HAP-1 (cell line): ENCODE measurements at places on chromosomes 3 and 15.

- DNase-seq, result no peak
Measured at GRCh38 chr15:85688711-85689110, 106.0 kb downstream of the KLHL25 start.

GRCh38 chr3:136898954-136899353, 36.9 kb downstream of the NCK1 start:
- no peak for DNase-seq

DNA sequence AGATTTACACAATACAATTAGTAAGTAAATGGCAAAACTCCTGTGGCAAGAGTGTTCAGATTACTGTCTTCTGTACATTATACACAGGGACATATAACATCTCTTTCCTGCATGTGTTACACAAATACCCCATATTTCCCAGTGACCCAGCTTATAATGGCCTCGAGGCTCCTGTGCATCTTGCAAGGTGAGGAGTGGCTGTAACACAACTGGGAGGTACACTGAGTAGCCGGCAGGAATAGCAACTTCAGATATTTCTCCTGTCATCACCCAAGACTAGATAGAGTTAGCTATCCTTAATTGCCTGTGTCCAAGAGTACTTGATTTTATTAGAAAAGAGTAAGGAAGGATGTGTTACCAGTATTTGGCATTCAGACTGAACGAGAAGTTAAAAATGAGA, 5.6 kb downstream of the GMPS start:
- no peak for DNase-seq

DNA sequence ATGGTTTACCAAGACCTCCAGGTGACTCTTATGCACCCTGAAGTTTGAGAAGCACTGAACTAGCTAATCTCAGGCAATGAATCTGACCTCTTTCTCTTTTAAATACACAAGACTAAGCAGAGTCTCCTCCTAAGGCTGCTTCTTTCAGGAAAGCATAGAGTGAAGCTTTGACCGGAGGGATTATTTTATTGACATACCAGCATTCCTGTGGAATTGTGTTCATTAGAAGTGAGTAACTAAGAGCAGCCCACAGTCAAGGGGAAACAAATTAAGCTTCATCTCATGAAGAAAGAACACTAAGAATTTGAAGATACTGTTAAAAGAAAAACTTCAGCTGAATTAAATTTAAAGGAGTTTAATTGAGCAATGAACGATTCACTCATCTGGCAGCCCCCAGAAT, 963.5 kb downstream of the NTRK3 start:
- no peak for DNase-seq

- DNase-seq, result no peak
Measured at GRCh38 chr15:64507293-64507802, 47.0 kb downstream of the ZNF609 start.

DNA sequence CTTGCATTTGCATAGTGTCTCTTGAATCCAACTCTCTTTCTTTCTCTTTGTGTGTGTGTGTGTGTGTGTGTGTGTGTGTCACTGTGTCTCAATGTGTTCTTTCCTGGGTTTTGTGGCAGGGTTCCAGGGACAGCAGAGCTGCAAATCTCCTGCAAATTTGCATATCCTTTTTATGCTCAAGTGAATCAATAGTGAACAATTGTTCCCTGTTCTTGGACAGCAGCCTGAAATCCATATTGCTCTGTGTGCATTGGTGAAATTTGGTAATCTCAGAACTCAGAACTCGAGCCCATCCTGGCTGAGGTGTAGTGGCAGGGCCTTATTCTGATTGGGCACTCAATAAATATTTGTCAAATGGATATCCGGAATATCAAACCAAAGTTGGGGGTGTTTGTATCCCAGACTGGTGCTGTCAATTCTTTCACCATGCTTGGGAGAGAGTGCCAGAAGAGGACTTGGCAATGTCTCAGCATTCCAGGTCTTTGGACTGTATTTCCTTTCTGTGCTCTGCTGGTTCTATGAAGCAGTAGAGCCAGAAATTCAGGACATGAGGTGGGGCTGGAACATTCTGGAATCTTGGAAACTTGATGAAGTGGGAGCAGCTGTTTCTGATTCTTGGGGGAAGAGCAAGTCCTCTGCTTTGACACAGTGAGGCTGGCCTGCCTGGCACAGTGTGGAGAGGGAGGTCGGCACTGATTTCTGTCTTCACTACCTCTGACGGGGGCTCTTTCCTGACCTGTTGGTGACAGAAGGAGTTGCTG, 380.6 kb upstream of the C2CD4B start:
- DNase-seq, result peak; percentile 94

- peak; percentile 84 for DNase-seq
Measured at GRCh38 chr15:66803182-66803729, 101.2 kb downstream of the SMAD6 start.

DNA sequence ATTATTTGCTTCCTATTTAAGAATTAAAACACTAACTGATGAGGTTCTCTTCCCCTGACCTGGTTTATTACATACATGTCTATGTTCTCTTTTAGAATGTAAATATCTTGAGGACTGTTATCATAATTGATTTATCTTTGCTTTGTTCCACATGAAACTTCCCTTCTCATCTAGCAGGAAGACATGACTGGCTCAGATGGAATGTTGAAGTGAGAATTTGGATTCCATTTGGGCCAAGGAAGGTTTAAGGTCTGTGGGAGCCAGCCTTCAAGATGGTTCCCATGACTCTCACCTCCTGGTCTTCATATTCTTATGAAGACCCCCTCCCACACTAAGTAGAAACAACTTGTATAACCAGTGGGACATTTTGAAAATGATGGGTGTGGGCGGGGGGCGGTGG, 222.2 kb upstream of the GADL1 start:
- DNase-seq, result no peak

DNA sequence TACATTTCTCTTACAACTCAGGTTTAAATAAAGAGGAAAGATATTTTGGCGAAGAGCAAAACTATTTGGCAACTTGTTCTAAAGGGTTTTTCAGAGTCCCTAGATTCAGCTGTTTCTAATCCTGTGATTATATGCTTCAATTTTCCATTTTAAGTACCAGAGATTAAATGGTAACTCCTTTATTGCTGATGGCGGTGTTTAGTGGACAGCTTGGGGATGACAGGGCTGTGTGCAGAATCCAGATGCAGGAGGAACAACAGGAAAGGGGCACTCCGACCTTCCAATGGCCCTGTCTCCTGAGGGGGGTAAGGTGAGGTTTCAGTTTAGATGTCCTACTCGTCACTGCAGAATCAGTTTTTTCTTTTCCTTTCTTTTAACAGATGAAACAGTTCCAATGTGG, 405.0 kb downstream of the PDCD6IP start:
- DNase-seq, result no peak
